Effector CD4-positive, alpha-beta T cell (primary cell): ENCODE measurements at places on chromosomes 3 and 15.

DNA sequence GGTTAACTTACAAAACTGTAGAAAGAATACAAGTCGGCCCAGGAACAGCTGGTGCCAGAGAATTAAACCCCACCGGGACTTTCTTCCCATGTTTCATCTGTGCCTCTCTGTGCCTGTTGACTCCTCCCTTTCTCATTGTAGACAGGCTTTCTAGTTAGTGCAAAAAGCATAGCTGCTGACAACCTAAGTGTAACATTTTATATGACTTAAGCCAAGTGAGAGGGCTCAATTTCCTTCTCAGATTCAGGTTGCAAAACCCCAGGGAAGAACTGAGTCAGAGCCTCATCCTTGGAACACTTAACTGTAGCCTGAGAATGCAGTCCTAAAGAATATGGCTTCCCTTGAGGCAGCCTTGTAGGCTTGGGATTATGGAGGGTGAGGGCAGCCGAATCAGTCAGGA, 302.5 kb upstream of the AZI2 start:
- DNase-seq: no peak

- no peak for DNase-seq
Measured at GRCh38 chr15:64548235-64548634, 87.9 kb downstream of the ZNF609 start.

GRCh38 chr3:14312375-14312774, 90.0 kb upstream of the SLC6A6 start:
- no peak for DNase-seq

DNA sequence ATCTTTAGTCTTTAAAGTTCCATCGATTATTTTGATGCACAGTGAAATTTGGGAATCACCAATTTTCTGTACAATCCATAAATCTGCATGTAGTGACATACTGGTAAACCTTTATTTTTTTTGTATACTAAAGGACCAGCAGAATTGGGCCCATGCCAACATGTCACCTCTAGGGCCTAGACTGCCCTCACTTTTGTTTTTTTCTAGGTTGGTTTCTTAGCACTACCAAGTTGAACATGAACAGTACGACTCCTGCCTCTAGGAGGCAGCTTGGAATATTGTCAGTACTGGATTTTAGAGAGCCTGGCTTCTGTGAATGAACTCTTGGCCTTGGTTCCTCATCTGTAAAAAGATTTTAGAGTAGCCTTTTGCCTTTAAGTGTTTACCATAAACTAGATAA, 32.3 kb downstream of the NKIRAS1 start:
- DNase-seq: no peak

DNA sequence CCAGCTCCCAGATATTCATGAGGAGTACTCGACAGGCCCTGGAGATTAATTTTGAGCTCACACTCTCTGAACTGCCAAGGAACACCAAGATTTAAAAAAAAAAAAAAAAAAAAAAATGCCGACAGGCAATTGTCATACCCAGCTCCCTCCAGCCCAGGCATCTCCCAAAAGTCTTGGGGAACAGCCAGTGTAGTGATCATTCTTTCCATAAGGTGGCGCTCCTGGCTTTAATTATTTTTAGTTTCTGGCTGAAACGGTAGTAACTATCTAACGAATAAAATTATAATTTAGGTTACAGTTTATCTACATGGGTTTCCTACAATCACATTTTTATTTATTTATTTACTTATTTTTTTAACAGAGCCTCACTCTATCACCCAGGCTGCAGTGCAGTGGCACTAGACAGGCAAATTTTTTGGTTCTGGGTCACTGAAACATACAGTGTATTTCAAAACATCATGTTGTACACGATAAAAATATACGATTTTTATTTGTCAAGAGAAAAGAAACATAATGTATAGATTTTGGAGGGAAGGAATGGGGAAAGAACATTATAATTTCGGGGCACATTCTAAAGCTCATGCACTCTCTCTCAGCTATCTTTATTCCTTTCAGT, 157.3 kb downstream of the ADAMTS9 start:
- DNase-seq: no peak

DNA sequence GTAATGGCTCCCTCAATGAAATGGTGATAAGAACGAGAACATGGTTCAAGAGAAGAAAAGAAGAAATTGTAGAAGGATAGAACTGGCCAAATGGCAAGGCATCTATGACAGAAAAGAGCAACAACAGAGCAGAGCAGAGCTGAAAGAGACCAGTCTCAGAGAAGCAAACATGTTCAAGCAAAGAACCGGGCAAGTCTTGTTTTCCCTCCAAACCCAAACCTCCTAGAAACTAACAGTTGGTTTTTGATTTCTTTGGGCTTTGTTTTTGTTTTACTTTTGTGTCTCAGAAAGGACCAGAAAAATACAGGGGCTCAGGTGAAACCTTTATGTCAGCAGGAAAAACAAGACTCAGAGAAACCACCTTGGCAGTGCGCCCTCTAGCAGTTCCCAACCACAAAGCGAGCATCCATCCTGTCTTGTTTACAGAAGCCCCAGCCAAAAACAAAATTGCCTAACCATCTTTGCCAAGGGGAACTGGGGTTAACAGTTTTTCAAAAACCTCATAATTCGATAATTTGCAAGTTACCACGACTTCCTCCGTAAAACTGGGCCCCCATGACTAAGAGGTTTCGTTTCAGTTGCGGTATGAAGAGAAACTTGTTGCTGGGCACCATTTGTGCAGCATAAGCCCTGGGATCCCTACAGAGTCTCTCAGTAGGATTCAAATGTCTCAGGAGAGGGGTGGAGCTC, 159.2 kb upstream of the SLC24A5 start:
- DNase-seq: no peak

GRCh38 chr3:150098621-150099020, 127.9 kb upstream of the PFN2 start:
- DNase-seq: no peak

DNA sequence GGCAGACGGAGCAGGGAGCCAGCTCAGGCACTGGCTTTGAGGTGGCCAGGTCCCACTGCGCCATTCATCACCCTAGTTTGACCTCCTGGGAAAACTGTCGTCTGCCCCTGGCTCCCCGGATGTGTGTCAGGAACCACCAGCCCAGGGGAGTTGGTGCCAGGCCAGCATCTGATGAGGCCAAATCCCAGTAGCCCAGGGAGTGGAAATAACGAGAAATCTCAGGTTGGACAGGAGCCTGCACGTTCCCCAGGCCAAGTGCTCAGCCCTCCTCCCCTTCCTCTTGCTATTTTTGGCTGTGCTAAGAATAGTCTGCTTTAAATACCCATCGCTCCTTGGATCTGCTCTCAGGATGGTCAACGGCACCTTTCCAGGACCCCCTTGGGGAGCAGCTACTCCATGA, 93.1 kb upstream of the RPL32 start:
- no peak for DNase-seq

GRCh38 chr3:55519019-55519418, 31.9 kb upstream of the WNT5A start:
- no peak for DNase-seq

- DNase-seq: no peak
Measured at GRCh38 chr15:66050264-66050663, 181.0 kb downstream of the RAB11A start.

GRCh38 chr3:10570196-10570946, 65.0 kb upstream of the ATP2B2 start:
- DNase-seq: no peak

GRCh38 chr15:90650956-90651689, 66.0 kb upstream of the BLM start:
- no peak for DNase-seq

DNA sequence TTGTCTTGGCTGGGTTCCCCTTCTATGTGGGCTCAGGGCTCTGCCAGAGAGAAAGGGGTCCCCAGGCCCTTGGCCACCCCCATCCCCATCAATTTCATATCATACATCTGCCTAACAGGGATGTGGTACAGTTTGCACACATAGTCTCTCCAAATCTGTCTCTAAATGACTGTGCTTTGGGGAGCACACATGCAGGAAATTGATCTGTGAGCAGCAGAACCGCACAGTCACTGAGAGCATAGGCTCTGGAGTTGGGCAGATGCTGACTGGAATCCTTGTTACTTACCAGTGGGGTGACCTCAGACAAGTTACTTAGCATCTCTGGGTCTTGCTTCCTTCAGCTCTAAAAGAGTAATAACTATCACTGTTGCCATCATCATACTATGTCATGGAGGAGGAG, 273.9 kb downstream of the ABHD5 start:
- no peak for DNase-seq

DNA sequence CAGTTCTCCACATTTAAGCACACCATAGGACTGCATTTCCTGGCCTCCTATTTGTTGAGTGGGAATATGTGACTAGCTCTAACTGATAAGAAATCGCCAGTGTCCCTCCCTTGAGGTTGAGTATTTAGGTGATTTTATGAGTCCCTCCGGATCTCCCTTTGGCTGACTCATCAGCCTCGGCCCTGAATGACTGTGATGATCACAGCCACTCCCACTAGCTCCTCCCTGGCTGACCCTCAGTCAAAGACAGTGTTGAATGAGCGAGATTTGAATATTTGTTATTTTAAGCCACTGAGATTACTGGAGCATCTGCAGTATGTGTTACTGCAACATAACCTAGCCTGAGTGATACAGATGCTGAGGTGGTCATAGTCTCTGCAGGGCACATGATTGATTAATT, 515.3 kb downstream of the EPHB1 start:
- no peak for DNase-seq

DNA sequence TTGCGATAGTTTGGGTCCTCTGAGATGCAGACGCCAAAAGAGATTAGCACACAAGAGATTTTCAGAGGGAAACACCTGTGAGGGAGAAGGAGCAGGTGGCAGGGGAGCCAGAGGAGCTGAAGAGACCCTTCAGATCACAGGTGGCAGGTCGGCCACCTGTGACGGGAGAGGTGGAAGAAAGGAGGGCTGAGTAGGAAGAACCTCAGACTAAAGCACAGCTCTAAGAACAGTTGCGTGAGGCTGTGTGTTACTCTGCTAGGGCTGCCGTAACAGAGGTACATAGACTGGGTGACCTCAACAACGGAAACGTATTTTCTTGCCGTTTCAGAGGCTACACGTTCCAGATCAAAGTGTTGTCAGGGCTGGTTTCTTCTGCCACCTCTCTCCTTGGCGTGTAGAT, 38.5 kb downstream of the C2CD4A start:
- no peak for DNase-seq

DNA sequence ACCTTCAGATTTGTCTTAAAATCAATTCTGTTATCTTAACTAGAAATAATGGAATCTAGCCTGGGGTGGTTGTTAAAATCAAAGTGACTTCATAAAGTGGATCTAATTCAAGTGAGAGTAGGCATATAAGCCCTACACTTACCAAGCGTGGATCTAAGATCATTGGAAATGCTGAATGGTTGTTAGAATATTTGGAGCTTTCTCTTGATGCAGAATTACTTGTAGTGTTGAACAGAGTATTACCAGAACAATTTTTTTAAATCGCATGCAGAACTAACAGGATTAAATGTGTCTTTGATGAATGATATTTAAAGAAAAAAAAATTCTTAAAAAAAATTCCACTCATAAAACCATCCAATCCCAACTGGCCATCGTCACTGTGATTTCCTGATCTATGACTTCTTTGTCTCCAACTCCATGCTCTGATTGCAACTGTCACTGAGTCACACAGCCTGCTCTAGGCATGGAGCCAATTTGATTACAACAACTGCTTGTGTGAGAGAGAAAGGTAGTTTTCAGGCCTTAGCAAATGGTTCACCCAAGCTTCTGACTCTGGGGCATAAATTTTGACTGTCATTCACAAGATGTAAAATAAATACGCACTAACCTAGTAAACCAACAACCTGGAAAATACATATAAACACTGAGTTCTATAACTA, 25.9 kb upstream of the SPRED1 start:
- no peak for DNase-seq

DNA sequence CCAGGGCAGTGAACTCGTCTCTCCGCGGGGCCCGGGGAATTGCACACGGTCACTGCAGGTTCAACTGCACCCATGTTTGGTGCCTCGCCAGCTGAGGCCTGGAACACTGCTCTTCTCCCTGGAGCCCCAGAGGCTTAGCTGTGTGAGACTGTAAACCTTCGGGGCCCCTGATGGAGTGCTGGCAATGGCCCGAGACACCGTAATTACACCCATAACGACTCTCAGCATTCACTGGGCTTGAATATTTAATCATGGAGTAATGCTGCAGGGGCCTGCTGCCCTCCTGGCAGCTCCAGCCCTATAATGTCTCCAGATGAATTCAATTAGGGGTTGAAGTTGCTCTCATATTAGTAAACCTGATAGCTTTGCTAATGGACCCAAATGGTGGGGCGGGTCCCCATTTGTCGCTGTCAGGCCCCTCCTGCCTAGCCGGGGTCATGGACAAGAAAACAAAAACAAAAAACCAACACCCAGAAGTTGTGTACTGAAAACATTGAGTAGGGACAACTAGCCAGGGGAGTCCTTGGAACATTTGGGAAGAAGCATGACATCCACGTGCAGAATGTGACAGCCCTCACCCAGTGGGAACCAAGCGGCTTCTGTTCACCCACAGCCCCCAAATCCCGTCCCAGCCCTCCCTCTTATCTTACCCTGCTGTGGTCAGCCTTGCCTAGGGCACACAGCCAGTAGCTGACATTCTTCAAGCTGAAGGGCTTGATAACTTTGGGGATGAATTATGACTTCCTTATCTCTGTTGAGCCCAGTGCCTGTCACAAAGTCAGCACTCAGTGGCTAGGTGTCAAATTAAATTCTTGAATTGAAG, 74.3 kb upstream of the SCN5A start:
- no peak for DNase-seq

GRCh38 chr3:113695431-113695785, 1.0 kb downstream of the USF3 start:
- no peak for DNase-seq

- peak; percentile 41 for DNase-seq
Measured at GRCh38 chr15:75843678-75844581, 683 bp downstream of the UBE2Q2 start.

GRCh38 chr3:160003520-160004128, 15.0 kb downstream of the IL12A start:
- DNase-seq: no peak

- DNase-seq: no peak
Measured at GRCh38 chr3:141542202-141542969, 55.6 kb downstream of the RASA2 start.

GRCh38 chr3:139020868-139021234, at the start of gene PRR23B:
Gene PRR23B (minus strand): TSS chr3:139020926. CDS start chr3:139020661, 265 bp downstream.
- no peak for DNase-seq

DNA sequence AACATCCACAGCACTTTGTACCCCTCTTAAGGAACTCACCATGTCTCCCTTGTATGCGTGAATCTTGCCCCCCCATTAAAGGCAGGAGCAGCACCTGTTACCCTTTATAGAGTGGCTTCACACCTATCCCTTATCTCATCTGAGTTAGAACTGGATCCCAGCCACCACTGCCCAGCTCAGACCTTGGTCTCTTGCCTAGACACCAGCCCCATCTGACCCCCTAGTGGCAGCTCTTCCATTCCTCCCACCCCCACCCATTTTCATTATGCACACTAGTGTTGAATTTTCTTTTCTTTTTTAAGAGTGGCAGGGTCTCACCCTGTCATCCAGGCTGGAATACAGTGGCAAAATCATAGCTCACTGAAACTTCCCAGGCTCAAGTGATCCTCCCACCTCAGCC, 3.2 kb upstream of the ZFYVE19 start:
- DNase-seq: no peak
